Neural progenitor cell (in vitro differentiated cells): ENCODE measurements at places on chromosomes 12 and 14. TPM values are rescaled to one million over a fixed set of nuclear protein-coding genes. Genes with fewer than 3 reads are reported as not detected.
A peak's percentile ranks its signal among the peaks of the same experiment; 100 is the strongest.

- H3K36me3 ChIP-seq: no peaks in the 10 kb centered on the region
- peaks cover 13% of the 10 kb centered on the region for H3K27me3 ChIP-seq
- peaks cover 8% of the 10 kb centered on the region for H3K4me1 ChIP-seq
These were observed 780 bp downstream of the TBC1D15 start for GRCh38 chr12:71840231-71840847.

DNA sequence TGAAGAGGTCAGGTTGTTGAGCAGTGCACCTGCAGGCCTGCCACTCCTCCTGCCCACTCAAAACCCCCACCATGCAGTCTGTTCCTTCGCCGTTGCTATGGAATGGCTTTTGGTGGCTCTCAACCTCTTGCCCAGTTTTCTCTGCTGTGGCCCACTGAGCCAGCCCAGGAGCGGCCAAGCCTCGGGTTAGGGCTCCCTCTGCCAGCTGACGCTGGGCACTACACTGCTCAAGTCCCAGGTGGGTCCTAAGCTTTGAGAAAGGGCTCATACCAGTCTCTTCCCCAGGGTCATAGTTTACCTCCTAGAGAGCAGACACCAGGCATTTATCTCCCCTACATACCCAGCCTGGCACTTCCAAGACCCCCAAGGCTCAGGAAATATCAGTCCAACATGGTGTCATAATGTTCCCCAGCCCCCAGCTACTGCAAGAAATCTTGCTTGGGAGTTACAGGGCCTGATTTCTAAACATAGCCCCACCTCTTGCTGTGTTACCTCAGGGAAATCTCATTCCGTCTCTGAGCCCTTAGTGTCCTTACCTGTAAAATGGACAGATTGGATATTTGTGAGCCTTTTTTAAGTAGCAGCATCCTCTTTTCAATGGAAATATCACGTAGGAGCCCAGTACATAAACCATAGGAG, 59.4 kb downstream of the TSPAN11 start:
- DNase-seq: peak; percentile 76
- H3K4me3 ChIP-seq: no peak overlapping the region
- H3K36me3 ChIP-seq: no peaks in the 10 kb centered on the region
- no peak overlapping the region for H3K27ac ChIP-seq
- no peaks in the 10 kb centered on the region for H3K4me1 ChIP-seq
- H3K27me3 ChIP-seq: no peaks in the 10 kb centered on the region

Gene SIX6
- total RNA-seq: 1.4 and 1.7 TPM in 2 replicates

Gene PRH2
- not detected in 2 replicates for total RNA-seq

- peaks cover 12% of the 10 kb centered on the region for H3K36me3 ChIP-seq
- no peaks in the 10 kb centered on the region for H3K27me3 ChIP-seq
- DNase-seq: peak; percentile 26
- H3K27ac ChIP-seq: peak overlapping the region; percentile 99
These were observed 2.8 kb downstream of the ZFP36L1 start for GRCh38 chr14:68789821-68790643.

DNA sequence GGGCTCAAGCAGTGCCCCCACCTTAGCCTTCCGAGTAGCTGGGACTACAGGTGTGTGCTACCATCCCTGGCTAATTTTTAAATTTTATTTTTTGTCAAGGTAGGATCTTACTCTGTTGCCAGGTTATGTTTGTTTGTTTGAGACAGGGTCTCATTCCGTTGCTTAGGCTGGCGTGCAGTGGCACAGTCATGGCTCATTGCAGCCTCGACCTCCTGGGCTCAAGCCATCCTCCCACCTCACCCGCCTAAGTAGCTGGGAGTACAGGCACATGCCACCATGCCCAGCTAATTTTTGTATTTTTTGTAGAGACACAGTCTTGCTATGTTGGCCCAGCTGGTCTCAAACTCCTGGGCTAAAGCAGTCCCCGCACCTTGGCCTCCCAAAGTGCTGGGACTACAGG, 83.3 kb upstream of the KCNH3 start:
- no peak overlapping the region for H3K27ac ChIP-seq
- H3K4me3 ChIP-seq: no peak overlapping the region
- no peaks in the 10 kb centered on the region for H3K4me1 ChIP-seq

DNA sequence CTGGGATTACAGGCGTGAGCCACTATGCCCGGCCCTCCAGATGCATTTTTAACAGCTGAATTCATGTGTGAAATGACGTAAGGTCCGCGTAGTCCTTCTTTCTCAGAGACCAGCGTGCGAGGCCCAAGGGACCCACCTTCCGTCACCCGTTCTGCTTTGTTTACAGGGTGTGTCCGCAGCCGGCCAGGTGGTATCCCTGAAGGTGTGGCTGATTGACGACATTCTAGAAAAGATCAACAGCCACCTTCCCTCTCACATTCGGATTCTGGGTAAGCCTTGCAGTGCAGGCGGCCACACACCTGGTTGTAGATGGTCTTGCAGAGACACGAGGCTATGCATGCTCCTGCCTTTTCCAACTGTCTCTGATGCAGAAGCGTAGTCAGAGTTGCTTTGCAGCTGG, 9.9 kb downstream of the PUS1 start:
- DNase-seq: no peak
- H3K27me3 ChIP-seq: no peaks in the 10 kb centered on the region
- no peaks in the 10 kb centered on the region for H3K36me3 ChIP-seq
- H3K4me1 ChIP-seq: no peaks in the 10 kb centered on the region

DNA sequence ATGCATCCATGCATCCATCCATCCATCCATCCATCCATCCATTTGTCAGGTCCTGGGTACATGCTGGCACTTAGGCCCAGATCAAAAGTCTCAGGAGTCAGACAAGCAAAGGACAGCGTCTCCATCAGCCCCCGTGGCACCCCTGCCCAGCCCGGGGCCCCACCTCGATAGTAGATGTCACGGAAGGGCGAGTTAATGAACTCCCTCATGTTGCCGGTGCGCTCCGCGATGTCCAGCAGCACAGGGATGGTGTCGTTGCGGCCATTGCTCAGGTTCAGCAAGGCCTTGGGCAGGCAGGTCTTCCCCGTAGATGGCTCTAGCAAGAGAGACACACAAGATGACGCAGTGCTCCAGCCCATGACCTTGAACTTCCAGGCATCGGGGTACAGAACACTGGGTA, 30.4 kb downstream of the TRPV4 start:
- no peak for DNase-seq
- H3K27me3 ChIP-seq: no peaks in the 10 kb centered on the region
- H3K4me1 ChIP-seq: no peaks in the 10 kb centered on the region
- H3K4me3 ChIP-seq: no peak overlapping the region
- no peaks in the 10 kb centered on the region for H3K36me3 ChIP-seq

DNA sequence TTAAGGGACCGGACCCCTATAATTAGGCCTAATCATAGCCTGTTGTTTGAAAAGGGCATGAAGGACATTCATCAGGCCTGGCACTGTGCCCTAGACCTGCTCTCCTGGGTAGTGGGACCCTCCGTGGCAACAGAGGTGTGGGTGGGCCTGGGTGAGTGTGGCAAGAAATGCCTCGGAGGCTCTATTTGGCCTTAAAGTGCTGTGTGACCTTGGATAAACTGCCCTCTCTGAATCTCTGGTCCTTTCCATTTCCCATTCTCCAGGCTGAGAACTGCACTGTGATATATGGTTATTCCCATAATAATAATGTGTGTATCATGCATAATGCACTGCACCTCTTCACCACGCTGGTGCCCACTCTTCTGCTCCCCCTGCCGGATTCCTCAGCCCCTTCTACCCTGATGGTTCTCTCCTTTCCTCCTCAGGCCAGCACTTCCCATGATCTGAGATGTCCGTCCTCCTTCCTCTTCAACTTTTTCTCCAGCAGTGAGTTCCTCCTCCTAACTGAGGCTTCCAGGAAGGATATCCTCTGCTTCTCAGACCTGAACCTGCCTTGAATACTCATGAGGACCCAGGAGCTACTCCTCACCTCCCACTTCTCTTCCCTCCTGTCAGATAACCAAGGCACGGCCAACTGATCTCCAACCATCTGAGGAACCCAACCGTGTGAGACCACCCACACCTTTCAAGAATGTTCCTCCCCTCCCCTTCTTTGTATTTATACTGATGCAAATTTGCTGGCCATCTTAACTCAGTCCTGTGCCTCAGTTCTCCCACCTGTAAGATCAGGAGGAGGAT, 111.0 kb upstream of the PZP start:
- no peaks in the 10 kb centered on the region for H3K27me3 ChIP-seq
- H3K4me3 ChIP-seq: no peak overlapping the region
- H3K4me1 ChIP-seq: peaks cover 7% of the 10 kb centered on the region
- DNase-seq: peak; percentile 20
- H3K27ac ChIP-seq: no peak overlapping the region

- no peaks in the 10 kb centered on the region for H3K27me3 ChIP-seq
- no peak overlapping the region for H3K4me3 ChIP-seq
- no peaks in the 10 kb centered on the region for H3K4me1 ChIP-seq
- no peak for DNase-seq
These were observed 17.6 kb upstream of the SLC16A7 start for GRCh38 chr12:59578254-59578653.

DNA sequence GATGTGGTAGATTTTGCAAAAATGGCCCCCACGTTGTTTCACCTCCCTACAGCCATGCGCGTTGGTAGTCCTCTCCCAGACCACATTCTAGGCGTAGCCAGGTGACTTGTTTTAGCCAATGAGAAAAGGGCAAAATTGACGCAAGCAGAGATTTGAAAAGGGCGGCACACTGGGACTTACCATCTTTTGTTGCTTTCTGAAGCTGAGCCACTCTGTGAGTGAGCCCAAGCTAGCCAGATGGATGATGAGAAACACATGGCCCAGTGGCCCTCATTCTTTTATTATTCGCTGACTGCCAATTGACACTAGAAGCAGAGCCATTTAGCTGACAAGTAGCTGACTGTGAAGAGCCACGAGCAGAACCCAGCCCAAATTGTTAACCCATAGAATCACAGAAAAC, 142.0 kb upstream of the GZMB start:
- no peak overlapping the region for H3K27ac ChIP-seq
- no peaks in the 10 kb centered on the region for H3K4me1 ChIP-seq
- no peaks in the 10 kb centered on the region for H3K27me3 ChIP-seq
- DNase-seq: no peak

Gene CEP170B
- 3.0 and 13.7 TPM in 2 replicates for total RNA-seq
